ENCODE measurements at places on chromosomes 1 and 21.

DNA sequence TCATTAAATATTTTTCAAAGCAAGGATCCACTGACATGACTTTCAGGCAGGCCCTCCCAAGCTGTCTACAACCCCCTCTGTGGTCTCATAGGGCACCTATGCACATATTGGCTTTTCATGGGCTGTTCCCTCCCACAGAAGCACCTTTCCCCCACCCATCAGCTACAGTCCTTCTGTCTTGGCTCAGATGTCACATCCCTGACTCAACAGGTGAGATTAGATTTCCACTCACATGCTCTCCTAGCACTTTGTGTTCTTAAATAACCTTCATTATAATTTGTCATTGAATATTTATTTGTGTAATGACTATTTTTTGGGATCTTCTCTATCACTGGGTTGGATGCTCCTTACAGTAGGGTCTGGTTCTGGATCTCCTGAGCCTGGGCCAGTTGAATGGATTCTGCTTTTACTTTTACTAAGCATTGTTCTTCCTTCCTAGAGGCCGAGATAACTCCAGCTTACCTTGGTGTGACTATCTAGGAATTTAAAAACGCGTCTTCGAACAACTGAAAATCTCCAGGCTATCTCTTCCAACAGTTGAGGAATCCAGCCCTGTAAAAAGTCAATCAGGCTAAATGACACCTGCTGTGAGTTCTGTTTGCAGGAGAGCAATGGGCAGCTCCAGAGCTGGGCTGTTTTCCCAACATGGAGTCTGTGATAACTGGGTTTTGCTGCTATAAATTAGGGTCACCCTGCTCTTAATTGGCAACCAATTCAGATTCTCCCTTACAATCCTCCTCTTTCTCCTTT lies 16.2 kb downstream of the ROR1 start:
- DNase-seq = no peak

DNA sequence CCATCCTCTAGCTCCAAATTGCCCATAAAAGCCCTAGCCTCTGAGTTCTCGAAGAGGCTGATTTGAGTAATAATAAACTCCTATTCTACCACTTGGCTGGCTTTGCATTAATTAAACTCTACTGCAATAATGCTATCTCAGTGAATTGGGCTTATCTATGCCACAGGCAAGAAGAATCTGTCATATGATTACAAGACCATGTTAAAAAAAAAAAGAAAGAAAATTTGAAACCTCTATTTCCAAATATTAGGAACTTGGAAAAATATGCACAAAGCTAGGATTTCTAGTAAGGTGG lies 27.6 kb upstream of the SGIP1 start:
- DNase-seq = no peak

- DNase-seq = no peak
These were observed 397.1 kb upstream of the VAMP3 start for GRCh38 chr1:7373876-7374562.

DNA sequence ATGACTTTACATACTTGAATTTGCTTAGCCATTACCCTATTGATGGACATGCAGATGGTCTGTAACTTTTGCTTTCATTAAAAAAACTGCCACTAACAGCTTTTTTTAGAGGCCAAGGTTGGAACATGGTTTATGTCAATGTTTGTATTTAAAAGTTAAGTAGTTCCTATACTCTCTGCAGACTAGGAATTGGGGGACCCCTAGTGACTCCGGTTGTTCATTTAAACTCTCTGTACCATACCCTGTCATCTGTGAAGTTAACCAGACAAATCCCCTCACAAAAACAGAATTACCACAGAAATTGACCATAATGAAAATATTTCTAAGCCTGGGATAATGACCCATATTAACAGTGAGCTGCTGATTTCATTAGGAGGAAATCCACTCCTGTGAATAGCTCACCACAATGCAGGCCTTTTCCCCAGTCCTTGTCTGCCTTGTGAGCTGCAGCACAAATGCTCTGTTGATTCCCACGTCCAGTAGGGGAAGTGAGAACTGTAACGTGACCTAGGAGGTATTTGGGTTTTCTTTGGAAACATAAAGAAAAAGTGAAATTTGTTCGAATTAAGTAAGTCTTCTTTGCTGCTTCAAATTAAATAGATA lies 30.2 kb upstream of the CD101 start:
- no peak for DNase-seq

DNA sequence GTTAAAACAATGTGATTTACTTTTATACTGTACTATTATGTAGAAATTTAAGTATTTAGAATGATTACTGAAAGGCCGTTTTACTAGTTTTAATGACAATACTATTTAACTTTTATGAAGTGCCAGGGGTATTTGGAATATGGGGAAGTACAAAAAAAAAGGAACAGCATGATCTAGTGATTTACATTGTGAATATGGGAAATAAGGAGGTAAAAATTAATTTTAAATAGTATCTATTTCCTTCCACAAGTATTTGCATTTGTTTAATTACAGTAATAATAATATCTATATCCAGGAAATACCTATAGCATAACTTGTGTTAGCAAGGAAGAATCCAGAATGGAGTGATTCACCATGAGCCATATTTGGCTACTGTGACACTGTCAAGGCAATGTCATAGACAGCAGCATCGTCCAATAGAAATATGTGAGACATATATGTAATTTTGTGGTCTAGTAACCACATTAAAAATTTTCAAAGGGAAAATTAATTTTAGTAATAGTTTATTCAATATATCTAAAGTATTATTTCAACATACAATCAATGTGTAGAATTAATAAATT lies 22.0 kb downstream of the CNST start:
- DNase-seq = no peak

DNA sequence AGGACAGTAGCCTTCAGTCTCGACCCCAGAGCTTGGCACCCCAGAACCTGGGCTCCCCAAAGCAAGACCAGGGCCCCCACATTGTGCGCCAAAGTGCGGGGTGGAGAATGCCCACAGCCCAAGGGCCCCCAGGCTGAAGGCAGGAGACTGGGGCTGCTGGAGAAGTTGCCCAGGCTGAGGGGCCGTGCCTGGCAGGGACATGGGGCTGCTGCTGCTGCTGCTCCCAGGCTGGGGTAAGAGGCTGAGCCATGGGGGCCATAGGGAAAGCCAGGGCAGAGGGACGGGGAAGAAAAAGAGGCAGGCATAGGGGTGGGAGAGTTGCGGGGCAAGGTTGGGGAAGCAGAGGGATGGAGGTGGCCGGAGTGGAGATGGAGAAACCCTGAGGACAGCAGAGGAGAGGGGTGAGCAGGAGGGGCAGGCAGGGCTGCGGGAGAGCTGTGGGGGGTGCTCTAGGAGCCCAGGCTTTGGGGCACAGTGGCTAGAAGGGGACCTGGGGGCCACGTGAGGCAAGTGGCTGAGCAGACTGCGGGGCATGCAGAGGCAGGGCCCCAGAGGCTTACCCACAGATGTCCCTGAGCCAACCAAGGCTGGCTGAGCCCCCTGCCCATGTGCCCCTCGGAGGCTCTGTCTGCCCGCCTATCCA lies 18.9 kb downstream of the SLC27A3 start:
- no peak for DNase-seq

- DNase-seq = no peak
These were observed at the start of gene KRTAP10-8 for GRCh38 chr21:44612029-44612486. Gene KRTAP10-8 (plus strand): TSS chr21:44612079. CDS start chr21:44612101, 22 bp downstream.

- DNase-seq = no peak
These were observed 137.9 kb downstream of the BACH1 start for GRCh38 chr21:29436650-29437049.

Data from Kasumi-1 (cell line).